Hepatic stellate cell (primary cell): ENCODE measurements at places on chromosomes 1 and 21.
A peak's percentile ranks its signal among the peaks of the same experiment; 100 is the strongest.

DNA sequence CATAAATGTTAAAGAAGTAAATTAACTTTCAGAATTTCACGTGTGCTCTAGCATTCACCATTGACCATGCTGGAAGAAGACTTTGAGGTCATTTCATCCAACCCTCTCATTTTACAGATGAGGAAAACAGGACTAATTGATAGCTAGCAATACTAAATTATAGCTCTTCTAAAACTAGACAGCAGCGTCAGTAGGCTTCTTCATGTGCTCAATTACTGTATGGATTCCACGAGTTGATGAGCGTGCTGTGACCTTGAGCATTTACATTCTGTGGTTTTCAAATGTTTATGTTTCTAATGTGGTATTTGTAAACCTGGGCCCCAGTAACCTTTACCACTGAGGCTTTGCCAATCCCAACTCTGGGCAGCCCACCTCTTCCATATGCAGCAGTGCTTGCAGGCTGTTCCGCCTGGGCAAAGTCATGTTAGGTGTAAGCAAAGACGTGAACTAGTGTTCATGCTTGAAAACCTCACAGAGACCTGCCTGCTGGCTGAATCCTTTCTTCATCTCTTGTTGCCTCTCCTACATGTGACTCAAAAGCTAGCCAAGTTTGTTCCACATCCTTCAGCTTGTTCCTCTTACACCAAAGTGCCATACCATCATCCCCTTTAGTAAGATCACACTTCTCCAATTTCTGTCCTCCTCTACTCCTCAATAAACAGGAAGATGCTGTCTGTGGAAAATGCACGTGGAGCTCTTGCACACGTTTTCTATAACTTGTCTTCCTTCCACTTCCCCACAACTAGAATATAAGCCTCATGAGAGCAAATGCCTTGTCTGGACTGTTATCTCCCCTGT is 17.2 kb downstream of the KCNJ15 start:
- DNase-seq, result no peak

- no peak for DNase-seq
These were observed 23.4 kb upstream of the BRDT start for GRCh38 chr1:91925644-91926435.

DNA sequence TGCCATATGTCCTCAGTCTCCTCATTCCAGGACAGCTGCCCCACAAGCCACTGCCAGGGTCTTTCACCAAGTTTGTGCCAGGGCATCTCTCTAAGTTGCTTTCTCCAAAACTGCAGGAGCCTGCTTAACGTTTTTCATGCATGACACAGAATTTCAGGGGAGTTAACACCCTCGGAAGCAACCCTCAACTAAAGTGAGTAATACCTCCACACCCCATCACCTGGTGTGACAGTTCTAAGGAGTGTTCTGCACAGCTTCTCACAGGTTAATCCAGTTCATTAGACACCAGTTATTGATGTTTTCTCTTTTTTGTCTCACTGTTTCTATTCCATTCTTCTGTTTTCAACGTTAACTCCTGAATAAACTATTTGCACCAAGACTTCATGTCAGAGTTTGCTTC is 115.0 kb downstream of the BACH1 start:
- no peak for DNase-seq

- no peak for DNase-seq
These were observed 37.1 kb downstream of the C21orf91 start for GRCh38 chr21:17782051-17782450.

GRCh38 chr1:10449751-10450150 is at the start of gene CORT:
TSS of gene CORT (plus strand) at chr1:10450031. CDS start at chr1:10450224, 193 bp downstream.
- DNase-seq, result no peak

DNA sequence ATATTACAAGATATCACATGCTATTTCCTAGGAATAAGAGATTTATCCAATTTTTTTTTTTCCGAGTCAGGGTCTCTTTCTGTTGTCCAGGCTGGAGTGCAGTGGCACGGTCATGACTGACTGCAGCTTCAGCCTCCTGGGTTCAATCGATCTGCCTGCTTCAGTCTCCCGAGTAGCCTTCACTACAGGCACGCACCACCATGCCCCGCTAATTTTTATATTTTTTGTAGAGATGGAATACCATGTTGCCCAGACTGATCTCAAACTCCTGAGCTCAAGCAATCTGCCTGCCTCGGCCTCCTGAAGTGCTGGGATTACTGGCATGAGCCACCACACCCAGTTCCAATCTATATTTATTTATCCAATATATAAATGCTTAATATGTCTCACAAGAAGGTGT is 18.0 kb upstream of the WDTC1 start:
- no peak for DNase-seq

DNA sequence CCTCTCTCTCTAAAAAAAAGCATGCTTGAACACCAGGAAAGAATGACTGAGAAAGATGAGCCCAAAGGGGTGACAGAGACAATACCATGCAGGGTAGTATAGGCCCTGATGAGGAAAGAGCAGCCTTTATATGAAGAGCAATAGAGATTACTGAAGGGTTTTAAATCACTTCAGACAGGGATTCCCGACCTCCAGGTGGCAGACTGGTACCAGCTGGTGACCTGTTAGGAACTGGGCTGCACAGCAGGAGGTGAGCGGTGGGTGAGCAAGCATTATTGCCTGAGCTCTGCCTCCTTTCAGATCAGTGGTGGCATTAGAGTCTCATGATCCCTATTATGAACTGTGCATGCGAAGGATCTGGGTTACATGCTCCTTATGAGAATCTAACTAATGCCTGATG is 30.8 kb upstream of the GTF2B start:
- DNase-seq, result no peak

GRCh38 chr1:93253516-93253915 is 73.0 kb downstream of the CCDC18 start:
- DNase-seq, result no peak

DNA sequence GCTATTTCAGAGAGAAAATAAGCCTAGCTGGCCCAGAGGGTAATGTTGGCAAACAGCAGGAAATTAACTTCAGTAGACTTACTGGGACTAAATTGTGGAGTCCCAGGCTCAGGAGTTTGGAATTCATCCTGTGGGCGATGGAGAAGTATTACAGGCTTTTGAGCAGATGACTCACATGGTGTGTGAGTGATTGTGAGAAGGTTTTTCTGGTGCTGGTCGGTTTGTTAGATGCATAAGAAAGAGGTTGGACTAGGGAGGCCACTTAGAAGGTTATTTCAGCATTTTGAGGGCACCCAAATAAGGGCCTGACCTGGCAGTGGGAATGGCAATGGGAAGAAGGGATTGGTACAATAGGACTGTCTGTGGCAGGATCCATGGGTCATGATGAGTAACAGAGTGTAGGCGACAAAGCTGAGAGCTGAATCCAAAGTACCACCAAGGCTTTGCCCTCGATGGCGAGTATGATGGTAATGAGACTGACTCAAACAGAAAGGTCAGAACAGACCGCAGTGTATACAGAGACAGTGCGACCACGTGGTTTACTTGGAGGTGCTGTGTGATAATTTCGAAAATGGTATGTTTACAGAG is 69.2 kb upstream of the KIF26B start:
- DNase-seq, result peak; percentile 85

DNA sequence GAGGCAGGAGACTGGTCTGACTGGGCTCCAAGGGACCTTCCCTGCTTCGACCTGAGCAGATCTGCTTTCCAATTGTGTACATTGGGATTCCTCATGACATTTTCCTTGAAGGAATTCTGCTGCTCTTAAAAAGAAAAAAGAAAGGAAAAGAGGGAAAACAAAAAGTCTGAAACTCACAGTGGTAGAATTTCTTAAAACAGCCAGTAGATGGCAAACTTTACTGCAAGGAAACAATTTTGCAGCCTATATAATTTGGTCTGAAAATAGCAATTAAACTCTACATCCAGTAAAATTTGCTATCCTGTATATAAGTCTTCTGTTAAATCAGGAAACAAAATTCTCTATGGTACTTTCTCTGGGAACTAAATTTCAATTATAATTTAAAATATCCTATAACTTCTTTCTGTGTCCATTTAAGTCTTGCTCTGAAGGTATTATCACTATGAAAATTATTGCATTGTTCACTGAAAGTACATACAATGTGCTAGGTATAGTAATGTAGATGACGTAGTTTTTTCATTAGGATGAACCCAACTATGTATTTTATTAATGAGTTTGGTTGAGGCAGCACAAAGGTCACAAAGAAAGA is 59.8 kb downstream of the CRB1 start:
- DNase-seq, result no peak

- DNase-seq, result peak; percentile 43
These were observed at the start of gene S100A6 for GRCh38 chr1:153535242-153536011. TSS of gene S100A6 (minus strand) at chr1:153535991. CDS start at chr1:153535339, 652 bp downstream.

DNA sequence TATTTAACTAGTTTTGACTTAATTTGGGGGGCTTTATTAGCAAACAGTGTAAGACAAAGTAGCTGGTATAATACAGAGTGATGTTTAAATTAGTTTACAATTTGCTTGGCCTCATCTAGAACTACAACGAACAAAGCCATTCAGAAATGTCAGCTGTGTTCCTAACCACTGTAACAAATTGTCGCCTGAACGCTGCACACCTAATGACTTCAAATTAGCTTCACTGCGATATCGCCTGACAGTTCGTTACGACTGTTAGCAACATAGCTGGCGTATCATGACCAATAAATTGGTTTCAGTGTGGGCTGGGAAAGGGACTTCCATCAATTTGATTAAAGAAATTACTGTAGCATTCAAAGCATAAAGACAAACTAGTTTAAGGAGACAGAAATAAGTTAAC is 139.8 kb upstream of the USH2A start:
- no peak for DNase-seq

DNA sequence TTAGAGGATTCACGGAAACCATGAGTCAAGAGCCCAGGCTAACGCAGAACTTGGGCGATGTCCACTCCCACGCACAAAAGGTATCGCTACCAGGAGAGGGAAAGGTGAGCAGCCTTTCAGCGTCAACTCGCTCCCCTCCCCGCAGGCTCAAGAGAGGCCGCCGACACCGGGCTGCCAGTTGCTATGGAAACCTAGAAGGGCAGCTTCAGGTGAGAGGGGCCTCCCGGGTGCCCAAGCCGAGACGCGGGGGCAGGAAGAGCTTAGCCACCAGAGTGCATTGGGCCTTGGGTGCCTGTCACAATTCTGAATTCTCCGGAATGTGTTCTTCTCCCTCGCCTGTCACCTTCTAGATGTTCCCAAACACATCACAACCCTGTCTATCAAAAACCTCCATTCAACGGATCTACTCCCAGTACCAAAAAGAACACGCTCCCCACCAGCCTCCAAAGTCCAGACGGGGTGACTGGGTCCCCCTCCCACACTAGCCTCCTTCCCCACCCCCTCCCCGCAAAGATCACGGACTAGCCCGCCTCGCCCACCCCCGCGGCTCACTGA is 694 bp downstream of the MEAF6 start:
- DNase-seq, result peak; percentile 9

DNA sequence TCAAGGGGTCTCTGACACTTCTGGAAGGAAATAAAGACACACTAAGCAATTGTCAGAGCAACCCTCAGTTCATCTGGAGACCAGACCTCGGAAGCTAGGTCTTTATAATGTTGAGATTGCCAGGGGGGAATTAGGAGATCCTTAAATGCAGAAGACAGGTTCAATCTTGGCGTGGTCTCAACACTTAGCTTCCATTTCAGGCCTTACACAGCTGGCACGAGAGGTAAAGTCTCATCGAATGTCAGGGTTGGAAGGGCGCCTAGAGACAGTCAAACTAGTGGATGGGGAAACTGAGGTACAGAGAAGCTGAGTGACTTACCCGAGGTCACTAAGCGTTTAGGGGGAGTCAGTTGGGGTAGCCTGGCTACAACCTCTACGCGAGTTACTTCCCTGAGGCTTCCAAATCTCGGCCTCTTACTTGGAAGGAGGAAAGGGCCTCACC is 562 bp upstream of the EPB41 start:
- no peak for DNase-seq

GRCh38 chr1:165152109-165152508 is 204.4 kb downstream of the LMX1A start:
- no peak for DNase-seq

DNA sequence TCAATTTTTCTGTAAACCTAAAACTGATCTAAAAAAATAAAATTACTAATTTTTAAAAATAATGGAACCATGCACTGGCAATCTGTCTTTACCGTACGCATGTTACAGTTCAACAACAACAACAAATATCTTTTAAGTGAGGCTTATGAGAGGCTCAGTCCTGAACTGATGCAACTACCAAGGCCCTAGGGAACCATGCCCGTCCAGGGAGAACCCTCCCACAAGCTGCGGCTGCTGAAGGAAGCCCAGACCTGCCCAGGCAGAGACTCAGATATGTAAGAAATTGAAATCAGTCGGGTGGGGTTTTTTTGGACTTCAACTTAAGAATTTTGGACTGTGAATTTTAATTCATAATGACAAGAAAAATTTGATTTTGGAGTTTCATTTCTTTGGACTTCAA is 91.1 kb downstream of the NPHP4 start:
- DNase-seq, result no peak

DNA sequence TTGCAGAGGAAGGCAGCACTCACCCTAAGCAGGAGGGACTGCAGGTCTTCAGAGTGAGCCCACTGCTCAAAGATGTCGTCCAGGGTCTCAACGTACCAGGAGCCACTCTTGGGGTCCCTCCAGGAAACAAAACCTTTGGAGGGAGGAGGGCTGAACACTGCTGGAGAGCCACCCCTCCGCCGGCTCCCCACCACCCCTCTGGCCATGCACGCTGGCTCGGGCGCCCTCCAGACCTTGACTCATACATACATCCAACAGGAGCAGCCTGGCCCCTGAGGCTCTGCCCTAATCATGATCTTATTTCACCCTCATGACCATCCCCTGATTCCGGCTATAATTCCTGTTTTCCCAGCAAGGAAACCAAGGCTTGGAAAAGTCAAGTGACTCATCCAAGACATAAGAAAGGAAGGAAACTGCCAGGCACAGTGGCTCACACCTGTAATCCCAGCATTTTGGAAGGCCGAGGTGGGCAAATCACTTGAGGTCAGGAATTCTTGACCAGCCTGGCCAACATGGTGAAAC is 18.0 kb downstream of the CELA2B start:
- no peak for DNase-seq

GRCh38 chr1:85179522-85179921 is 21.3 kb downstream of the SYDE2 start:
- DNase-seq, result no peak

DNA sequence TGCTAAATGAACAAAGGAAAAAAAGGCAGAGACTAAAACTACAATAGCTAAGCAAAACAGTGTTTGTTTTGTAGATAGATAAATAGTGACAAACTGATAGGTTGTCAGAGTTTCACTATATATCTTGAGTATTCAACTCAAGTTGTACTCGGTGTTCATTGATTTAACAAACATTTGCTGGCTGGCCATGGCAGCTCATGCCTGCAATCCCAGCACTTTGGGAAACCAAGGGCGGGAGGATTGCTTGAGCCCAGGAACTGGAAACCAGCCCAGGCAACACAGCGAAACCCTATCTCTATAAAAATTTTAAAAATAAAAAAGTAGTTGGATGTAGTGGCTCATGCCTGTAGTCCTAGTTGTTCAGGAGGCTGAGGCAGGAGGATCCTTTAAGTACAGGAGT is 17.3 kb downstream of the C1orf185 start:
- no peak for DNase-seq

- no peak for DNase-seq
These were observed 306.0 kb downstream of the GRIK1 start for GRCh38 chr21:29633756-29634155.

- no peak for DNase-seq
These were observed 19.9 kb downstream of the LEPR start for GRCh38 chr1:65440322-65440900.

GRCh38 chr21:40840401-40841125 is 6.4 kb downstream of the DSCAM start:
- no peak for DNase-seq
